ENCODE measurements at places on chromosomes 4 and X.

- no peak for DNase-seq
These were observed 499.1 kb upstream of the SLIT2 start for GRCh38 chr4:19752599-19752998.

GRCh38 chr4:127822430-127822829 lies 40.3 kb downstream of the HSPA4L start:
- no peak for DNase-seq

- no peak for DNase-seq
These were observed 6.3 kb downstream of the GSTCD start for GRCh38 chr4:105714932-105715331.

DNA sequence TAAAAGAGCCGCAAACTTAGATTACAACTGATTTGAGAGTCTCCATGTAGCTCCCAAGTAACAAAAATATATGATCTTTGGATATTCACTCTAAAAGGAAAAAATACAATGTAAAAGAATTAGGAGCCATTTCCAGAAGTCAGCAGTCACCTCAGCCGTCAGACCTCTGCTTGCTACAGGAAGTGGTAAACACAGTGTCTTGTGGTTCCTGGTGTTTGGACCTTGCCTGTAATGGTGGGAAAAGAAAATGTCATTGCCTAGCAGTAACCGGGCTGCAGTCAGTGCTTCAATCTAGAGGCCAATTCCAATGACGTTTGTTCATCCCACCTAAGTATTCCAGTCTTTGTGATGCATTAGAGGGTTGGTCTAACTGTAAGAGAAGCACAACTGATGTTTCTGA lies 28.9 kb upstream of the SMIM31 start:
- DNase-seq = no peak

DNA sequence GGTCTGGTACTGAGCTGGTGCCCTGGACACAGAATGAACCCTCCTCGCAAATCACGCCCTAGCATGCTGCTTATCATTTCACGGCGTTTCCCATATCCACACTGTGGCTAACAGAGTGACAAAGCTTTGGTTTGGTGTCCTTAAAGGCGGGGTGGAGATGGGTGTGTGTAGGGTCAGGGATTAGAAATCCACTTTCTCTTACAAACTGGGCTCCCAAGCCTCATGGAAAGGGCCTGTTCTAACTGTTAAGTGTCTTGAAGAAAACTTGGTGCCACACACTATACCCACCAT lies 735 bp upstream of the CHRDL1 start:
- DNase-seq = no peak

GRCh38 chr4:54482529-54483200 lies 175.1 kb upstream of the KIT start:
- no peak for DNase-seq

- DNase-seq = no peak
These were observed 38.5 kb downstream of the NEK1 start for GRCh38 chr4:169573889-169574288.

DNA sequence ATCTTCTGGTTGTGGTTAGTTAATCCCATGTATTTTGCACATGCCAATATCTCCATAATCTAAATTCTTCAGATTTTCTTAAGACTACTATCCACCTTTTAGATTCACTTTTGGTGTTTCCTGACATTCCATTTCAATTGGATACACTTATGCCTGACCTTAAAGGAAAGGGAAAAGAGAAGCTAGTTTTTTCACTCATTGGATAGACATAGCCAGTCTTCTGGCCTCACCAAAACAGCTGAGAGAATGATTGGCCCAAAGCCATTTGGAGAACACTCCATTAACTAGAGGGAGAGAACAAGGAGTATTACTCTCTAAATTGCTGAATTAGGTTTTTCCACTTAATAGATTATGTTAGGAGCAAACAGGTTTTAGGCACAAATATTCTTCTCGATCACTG lies 4.0 kb downstream of the PRPS1 start:
- no peak for DNase-seq

DNA sequence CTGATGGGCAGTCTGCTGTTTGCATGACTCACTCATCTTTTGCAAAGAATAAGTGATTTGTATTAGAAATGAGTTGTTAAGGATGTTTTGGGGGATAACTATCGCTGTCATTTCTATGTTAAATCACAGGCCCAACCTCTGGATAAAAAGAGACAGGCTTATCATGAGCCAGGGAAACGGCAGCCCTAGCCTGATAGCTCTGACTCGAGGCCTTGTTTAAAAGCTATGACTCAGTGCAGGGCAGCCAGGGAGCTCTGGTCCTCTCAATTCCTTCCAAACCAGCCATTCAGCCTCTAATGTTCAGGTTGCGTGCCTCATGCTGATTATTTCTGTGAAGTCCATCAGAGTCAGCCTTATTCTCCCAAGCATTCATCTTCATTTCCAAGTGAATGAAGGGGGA lies 305.9 kb upstream of the HAND2 start:
- DNase-seq = no peak

DNA sequence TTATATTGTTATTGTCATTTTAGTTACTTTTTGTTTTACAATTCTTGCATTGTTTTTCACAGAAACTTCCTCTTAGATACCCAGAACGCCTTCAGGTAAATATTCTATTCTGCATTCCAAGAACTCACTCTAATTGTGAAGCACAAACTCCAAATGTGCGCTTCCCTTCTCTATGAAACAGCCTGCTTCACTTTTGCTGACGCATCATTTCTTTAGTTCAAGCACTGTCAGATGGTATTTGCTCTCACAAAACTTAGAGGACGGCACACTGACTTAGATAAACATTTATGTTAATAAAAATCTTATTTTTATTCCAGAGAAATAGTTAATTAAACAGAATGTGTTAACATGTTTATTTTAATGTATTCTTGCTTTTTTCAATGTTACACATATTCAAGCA lies 3.3 kb downstream of the CSN1S1 start:
- DNase-seq = no peak

DNA sequence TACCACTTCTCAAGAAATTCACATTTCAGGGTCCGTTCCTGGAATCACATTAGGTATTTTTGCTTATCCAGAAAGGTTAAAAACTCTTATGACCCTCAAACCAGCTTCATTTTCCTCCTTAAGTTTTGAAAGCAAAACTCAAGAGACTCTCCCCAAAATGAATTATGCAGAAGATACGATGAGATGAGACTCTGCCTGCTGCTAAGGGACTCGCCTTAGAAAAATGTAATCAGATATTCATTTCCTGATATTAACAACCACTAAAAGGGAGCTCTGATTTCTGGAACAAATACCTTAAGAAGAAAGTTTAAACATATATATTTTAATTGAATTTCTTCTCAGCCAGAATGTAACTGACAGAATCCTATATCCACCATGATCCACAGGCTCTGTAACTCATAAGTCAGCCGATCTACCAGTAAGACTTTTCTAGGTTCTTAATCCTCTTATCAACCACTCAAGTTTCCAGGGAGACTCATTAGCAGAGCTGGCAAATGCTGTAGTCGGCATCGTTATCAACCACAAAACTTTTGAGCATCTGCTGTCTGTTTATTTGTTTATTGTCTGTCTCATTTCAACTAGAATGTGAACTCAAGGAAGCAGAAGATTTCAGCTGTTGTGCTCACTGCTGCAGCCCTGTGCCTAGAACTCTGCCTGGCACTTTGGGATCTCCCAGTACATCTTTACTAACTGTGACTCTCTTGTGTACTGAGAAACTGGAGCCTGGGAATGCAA lies 112.5 kb downstream of the LDB2 start:
- no peak for DNase-seq

- DNase-seq = no peak
These were observed 10.6 kb downstream of the PBDC1 start for GRCh38 chrX:76183289-76184049.

DNA sequence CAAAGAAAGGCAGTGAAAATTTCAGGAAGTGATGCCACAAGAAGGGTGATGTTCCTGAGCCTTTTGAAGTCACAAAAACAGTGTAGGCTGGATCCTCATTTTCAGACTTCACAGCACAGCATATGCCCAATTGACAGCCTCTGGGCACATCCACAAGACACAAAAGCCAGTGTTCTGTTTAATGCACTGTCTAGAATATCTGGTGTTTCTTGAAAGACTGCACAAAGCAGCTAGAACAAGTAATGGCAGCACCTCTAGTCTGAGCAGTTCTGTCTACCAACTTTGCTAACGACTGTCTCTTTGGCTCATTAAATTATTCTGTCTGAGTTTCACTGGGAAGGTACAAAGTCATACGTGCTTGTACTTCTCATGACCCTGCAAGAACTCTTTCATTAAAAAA lies 417.1 kb upstream of the GALNT7 start:
- no peak for DNase-seq

- no peak for DNase-seq
These were observed 194.0 kb upstream of the MAB21L2 start for GRCh38 chr4:150387981-150388380.

DNA sequence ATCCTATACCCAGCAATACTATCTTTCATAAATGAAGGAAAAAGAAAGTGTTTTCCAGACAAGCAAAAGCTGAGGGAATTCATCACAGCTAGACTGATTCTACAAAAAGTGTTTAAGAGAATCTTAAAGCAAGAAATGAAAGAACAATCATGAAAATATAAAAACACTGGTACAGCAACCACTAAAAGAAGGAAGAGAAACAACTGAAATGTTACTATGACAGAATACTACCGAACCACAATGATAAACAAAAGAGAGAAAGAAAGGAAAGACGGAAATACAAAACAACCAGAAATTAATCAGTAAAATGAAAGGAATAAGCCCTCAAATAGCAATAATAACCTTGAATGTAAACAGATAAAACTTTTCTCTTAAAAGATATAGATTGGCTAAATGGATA lies 110.8 kb upstream of the AFF2 start:
- DNase-seq = no peak

- DNase-seq = no peak
These were observed 136.3 kb upstream of the TECRL start for GRCh38 chr4:64545593-64545992.

- DNase-seq = no peak
These were observed 42.7 kb upstream of the CLNK start for GRCh38 chr4:10727140-10727880.

GRCh38 chr4:109359040-109359646 lies 56.7 kb upstream of the COL25A1 start:
- no peak for DNase-seq

GRCh38 chr4:138329506-138330070 lies 87.4 kb upstream of the SLC7A11 start:
- no peak for DNase-seq

- DNase-seq = no peak
These were observed 37.2 kb downstream of the TBC1D9 start for GRCh38 chr4:140719022-140719421.

DNA sequence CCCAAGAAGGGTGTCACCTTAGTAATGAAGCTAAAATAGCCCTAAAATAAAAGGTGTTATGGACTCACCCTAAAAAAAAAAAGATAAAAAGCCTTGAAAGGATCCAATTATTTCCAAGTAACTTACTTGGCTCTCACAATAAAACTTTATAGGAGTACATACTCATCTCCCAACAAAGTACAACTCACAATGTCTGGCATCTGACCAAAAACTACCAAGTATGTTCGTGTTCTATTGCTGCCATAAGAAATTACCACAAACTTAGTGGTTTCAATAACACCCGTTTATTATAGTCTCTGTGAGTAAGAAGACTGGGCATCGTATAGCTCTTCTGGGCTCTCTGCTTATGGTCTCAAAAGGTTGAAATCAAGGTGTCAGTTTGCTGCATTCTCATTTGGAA lies 51.0 kb downstream of the BEX1 start:
- no peak for DNase-seq

- DNase-seq = no peak
These were observed 115.8 kb downstream of the CORIN start for GRCh38 chr4:47721892-47722575.

- DNase-seq = no peak
These were observed 78.7 kb downstream of the SYNPO2 start for GRCh38 chr4:118967393-118967792.

DNA sequence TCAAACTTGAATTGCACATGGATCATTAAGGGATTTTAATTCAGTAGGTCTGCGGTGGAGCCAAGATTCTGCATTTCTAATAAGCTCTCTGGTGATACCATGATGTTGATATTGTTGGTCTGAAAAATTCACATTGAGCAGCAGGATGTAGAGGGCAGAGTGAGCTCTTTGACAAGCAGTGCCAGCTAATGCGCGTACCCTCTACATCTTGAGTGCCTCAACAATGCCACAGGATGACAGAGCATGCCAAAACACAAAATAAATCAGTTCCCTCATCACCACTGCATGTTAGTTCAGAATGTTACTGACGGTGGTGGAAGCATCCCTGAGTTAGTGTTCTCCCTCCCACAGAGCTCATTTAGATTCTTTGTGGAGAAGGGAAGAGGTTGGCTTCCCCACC lies 23.5 kb downstream of the IL1RAPL1 start:
- no peak for DNase-seq

GRCh38 chr4:123672987-123673386 lies 276.4 kb downstream of the SPRY1 start:
- no peak for DNase-seq

DNA sequence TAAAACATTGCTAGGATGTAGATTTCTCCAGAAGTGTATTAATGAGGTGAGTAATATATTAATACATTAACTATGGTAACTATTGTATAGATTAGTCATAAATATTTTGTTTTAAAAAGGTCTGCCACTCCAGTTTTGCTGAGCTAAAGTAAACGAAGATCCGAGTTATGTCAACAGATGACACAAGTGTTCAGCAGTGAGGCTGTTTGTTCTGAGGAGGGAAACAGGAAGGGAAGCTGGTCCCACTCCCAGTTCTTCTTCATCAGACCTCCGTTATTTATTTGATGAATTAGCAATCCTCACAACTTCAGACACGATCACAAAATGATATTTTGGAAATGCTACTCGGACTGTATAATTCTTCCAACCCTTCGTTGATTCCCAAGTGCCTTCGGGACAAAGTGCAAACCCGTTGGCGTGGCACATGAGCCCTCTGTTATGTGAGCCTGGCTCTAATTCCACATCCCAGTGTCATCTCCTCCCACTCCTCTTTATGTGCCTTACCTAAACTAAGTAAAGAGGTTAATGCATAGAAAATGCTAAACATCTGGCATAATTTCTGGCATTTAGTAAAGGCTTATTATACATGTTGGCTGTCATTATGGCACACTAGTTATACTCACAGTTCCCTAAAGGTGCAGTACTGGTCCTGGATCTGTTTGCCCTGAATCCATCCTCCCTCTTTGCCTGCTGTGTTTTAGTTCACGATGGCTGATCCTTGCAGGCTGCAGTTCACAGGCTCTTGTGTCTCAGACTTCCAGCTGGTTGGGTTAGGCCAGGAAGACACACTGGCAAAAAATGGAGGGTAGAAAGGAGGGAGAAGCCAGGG lies 190.6 kb upstream of the LNX1 start:
- DNase-seq = no peak

DNA sequence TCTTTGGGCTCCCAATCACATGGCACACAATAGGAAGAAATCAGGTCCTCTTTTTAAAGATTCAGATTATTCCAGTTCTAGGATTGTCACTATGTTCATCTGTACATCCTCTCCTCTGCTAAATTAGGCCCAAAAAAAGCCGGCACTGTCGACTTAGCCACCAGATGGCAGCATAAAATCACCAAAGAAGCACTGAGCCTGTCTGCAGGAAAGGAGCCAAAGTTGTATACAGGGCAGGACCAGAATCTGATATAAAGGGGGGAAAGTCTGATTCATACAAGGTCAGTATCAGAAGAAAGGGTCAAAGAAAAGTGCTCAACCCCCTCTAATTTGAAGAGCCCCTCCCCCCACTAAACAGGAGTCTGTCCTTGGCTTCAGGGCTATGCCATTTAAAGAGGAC lies 292.5 kb downstream of the CHIC1 start:
- peak; percentile 78 for DNase-seq

GRCh38 chrX:10931976-10932375 lies 179.2 kb upstream of the HCCS start:
- DNase-seq = no peak

- DNase-seq = no peak
These were observed 22.0 kb downstream of the NDNF start for GRCh38 chr4:121050300-121050699.

- DNase-seq = no peak
These were observed 178.8 kb downstream of the SNCA start for GRCh38 chr4:89657931-89658700.
